ENCODE measurements at places on chromosomes 6 and 20.

DNA sequence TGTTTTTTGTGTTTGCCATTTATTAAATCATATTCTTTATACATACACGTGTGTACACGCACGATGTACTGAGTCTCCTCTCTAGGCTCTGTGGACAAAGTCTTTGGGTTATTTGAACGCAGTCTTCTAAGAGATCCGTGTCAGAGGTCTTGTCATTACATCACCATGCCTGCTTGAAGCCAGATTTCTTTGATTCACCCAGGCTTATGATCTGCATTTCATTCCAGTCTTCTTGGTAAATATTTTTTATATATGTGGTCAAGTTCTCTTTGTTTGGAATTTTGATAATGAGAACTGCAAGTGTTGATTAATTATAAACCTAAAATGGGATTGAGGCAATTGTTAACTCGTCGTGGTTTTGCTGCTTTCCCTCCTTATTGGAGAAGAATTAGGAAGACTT lies 34.6 kb downstream of the KCNS1 start:
- DNase-seq, result no peak

DNA sequence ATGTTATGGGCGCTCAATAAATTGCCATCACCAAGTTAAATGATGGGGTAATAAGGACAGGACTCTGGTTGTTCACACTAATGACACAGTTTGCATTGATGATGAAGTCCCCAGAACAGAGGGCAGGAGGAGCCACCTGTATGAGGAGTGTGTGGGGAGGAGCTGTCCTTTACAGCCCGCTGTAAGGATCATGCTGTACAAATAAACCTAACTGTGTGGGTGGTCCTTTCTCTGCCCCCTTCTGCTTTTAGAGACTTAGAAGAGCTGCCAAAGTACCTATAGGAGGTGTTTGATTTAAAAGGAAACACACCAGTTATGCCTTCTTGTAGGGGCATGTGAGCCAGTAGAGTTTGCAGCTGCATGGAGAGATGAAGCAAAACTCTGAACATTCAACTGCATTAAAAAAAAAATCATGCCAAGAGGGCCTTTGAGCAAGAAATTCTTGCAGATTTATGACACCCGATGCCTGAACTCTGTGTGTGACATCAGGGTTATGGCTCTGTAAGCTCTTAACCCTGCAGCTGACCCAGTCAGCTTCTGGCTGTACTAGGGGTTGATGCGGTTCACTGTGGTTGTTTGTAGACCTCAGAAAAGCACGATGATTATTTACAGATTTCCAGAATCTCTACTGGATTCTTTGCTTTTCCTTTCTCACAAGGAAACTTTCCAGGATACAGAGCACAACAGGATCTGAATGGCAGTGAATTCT lies 67.4 kb downstream of the UST start:
- no peak for DNase-seq

GRCh38 chr6:56093776-56094175 lies 153.6 kb downstream of the COL21A1 start:
- no peak for DNase-seq

DNA sequence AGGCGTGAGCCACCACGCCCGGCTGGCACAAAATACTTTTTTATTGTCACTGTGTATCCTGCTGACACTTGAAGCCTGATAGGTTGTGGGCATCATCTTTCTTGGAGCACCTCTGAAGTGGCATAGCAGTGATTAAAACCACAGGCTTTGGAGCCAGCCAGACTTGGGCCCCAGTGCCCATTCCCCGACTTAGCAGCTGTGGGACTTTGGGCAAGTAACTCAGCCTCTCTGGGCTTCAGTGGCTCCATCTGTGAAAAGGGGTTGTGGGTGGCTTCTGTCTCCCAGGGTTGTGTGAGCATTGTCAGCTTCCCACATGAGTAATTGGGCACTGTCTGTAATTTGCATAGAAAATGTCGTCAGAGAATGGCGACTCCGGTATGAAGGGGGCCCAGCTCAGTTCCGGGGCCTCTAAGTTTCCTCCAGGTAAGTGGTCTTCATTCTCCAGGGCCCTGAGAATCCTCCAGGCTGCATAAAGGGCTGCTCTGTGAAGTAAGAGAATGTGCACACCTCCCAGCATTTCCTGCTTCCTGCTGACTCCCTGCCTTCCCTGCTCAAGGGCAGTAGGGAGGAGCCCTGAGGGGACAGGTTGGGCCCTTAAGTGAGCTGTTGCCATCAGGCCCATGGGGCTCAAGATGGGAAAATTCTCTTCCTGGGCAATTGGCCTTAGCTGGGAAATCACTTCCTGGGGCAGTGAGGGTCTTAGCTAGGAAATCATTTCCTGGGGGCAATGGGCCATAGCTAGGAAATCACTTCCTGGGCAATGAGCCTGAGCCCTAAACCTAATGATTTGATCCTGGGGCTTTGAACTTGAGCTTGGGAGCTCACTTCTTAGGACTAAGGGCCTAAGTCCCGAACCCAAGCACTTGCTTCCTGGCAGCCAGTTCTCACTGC lies 27.2 kb downstream of the ARHGAP40 start:
- DNase-seq, result peak; percentile 35

- DNase-seq, result no peak
Measured at GRCh38 chr20:53937339-53937741, 133.1 kb downstream of the BCAS1 start.

- DNase-seq, result no peak
Measured at GRCh38 chr20:19212469-19212815, at the start of gene SLC24A3. TSS of gene SLC24A3 (plus strand) at chr20:19212642.

GRCh38 chr6:35248300-35248699 lies 11.2 kb upstream of the ZNF76 start:
- DNase-seq, result no peak

Data from epithelial cell of esophagus (primary cell).